ENCODE measurements at places on chromosomes 7 and 10.
A peak's percentile ranks its signal among the peaks of the same experiment; 100 is the strongest.

DNA sequence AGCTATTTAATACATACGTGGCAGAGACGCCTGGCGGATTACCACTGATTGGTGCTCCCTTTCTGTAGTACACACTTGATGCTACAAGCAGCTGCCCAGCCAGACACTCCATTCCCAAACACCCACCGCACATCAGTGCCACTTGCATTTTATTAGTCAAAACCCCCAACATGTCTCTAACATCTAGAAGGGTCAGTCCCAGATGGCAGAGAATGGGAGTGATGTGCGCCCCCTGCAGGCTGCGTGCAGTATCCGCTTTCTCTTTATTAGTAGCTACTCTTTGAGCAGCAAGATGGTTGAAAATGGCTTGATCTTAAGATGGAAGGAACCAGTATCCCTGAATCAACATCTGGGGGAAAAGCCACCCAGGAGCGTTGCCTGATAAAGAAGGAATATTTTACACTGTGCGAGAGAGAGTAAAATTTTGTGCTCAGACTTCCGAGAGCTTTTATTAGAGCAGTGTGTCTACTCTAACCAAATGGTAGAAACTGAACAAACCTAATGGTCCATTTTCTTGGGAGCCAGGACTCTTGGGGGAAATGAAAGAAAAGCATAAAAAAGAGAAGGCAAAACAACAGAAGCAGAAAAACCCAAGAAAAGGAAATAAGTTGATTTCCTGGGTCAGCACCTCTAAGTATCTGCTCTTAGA, 78.3 kb downstream of the ST8SIA6 start:
- DNase-seq, result peak; percentile 33

DNA sequence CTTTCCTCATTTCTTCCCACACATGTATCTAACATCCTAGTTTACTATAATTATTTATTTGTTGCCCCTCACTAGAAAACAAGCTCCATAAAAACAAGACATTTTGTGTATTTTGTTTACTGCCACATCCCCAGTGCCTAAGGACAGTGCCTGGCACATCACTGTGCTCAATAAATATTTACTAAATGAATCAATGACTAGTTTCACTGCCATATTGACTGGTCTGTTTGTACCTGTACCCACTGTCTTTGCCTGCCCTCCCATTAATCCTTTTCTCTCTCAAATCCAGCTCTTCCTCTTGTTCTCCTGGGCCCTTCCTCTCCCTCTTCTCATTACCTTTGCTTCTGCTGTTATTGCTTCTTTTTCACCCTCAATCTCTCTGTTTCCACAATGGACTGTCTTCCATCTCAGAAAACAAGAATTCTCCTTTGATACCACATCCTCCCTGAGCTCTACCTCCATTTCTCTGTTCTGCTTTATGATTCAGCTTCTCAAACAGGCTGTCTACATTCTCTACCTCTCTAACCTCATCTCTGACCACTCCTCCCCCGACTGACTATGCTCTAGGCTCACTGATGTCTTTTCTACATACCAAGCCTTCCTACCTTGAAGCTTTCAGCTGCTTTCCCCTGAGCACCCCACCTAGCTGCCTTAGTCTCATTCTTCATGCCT, 8.3 kb upstream of the FAM133B start:
- no peak for DNase-seq

GRCh38 chr10:28111712-28112111, 112.8 kb upstream of the ODAD2 start:
- DNase-seq, result no peak

GRCh38 chr10:96921655-96922054, 89.6 kb downstream of the LCOR start:
- DNase-seq, result no peak

DNA sequence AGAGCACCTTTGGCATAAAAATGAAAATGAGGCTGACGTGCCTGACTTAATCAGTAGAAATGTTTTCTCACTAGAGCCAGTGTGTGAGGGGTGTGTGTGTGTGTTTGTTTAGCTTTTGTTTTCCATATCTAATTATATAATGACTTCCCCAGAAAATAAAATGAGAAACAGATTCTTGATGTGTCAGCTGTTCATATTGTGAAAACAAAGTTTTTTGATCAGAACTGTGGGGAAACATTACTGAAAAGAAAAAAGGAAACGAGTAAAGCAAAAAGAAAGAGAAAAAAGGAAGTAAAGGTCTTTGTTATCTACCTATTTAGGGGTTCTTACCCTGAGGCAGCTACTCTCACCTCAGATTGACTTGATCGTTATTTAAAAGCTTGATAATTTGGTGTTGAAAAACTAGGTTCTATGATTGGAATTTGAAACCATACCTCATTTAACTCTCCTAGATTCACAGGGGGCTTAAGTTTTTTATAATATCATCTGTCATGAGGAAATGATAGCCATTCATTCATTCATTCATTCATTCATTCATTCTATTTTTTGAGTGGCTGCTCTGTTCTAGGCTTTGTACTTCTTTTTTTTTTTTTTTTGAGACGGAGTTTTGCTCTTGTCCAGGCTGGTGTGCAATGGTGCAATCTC, 58.0 kb downstream of the CREM start:
- DNase-seq, result no peak

DNA sequence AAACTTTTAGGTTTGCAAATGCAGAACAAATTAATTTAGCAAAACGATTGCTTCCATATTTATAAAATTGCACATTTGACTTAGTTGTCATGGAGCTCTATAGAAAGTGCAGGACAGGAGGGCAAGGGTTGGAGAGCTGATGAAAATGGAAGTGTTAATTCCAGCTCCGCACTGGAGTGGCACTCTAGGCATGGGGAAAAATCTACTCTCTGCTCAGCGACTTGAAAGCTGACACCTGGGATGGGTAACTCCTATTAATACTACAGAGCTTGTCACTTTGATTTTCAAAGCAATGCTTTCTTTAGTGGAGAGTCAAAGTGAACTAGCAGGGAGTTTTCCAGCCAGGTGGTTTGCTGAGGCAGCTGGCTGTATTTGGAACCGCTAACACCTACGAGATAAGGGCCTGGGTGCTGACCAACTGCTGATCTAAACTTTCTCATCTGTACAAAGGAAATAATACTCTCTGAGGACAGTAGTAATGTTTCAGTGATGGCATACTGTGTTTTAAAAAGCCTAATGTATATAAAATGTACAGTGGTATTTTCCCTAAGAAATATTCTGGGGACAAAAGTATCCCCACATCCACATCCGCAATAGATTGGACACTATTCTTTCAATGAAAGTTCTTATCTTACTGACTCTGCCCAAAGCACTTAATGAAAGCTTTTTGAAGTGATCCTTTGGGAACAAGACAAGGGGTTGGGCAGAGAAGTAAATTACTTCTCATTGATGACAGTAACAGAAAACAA, 444.3 kb downstream of the GPAM start:
- no peak for DNase-seq

Measured in cardiac fibroblast (primary cell).